Right lung (tissue), 10 donors: ENCODE measurements at places on chromosomes 5 and 9.

- peak; percentile 95 for DNase-seq
Observed at GRCh38 chr5:178626484-178627258, at the start of gene CLK4. Gene CLK4, minus strand, starts transcription at chr5:178627050. Its CDS starts 3,634 bp downstream, at chr5:178623416.

- no peak for DNase-seq
Observed at GRCh38 chr9:112339886-112340285, 6.5 kb upstream of the PTBP3 start.

- DNase-seq, result no peak
Observed at GRCh38 chr5:36948041-36948440, 71.5 kb downstream of the NIPBL start.

- DNase-seq, result no peak
Observed at GRCh38 chr5:82246960-82247574, 31.1 kb downstream of the RPS23 start.

DNA sequence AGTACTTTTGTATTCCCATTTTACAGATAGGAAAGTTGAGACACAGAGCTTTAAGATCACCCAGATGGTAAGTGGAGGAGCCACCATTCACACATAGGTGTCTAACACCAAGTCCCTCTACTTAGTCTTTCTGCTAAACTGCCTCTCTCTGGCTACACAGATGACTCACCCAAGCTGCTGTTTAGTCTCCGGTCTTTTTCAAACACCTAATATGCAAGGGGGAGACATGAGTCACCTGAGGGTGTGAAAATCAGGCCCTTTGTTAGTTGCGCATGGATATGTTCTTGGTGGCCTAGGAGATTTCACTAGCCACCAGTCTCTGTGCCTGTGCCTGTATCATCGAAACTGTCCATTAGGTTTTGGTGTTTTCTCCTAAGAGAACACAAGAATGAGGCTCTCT, 117.8 kb downstream of the MAST4 start:
- DNase-seq, result no peak

- no peak for DNase-seq
Observed at GRCh38 chr5:134451936-134452505, 40.3 kb upstream of the CDKN2AIPNL start.

- no peak for DNase-seq
Observed at GRCh38 chr5:58628626-58629025, 45.8 kb downstream of the RAB3C start.

GRCh38 chr5:174559141-174559540, 165.2 kb upstream of the MSX2 start:
- DNase-seq, result no peak

DNA sequence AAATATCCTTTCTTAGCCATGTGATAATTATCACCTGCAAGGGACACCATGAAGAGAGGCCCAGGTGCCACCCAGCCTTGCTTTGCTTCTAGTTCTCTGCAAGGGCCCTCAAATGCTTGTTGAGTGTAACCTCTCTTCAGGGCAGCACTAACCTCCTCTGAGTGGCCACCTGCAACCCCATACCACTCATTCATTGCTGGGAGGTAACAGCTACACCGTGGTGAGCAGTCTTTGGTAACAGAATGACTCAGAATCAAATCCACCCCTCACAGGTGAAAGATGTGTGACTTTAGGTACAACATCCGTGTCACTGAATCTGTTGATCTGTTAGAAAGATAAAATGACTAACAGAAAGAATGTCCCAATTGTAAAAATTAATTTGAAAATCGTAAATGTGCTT, 365.1 kb upstream of the TRPC7 start:
- DNase-seq, result no peak
